ENCODE measurements at places on chromosomes 1 and 21.

DNA sequence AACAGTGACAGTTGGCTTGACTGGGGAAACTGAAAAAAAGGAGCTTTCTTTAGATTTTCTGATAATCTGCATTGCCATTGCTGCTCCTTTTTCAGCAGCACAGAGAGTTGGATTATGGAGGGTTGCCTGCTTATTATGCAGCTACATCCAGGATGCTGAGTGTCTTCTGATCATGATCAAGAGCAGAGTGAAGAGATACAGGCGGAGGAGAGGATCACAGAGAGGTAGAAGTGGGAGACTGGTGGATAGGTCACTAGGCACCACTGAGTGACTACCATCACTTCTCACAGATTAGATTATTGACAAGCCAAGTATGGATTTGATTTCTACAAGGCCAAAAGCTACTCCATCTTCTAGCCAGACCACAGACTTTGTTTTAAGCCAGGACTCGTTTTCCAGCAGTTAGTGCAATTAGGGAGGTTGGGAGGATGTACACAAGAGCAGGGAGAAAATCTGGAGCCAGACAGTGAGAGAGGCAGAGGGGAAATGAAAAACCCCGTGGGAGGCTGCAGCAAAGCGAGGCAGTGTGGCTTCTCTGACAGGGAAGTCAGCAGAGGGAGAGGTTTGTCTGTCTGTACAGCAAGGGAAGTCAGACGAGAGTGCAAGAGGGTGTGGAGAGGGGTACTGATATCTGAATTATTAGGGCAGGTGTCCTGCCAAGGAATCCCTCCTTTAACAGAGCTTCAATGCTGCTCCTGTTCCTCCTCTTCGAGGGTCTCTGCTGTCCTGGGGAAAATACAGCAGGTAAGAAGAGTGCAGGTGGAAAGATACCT lies at the start of gene CD1E:
Gene CD1E (plus strand): TSS at position 592 of the 773 bp plus-strand sequence. CDS start 95 bp downstream, at position 687.
- DNase-seq: no peak

DNA sequence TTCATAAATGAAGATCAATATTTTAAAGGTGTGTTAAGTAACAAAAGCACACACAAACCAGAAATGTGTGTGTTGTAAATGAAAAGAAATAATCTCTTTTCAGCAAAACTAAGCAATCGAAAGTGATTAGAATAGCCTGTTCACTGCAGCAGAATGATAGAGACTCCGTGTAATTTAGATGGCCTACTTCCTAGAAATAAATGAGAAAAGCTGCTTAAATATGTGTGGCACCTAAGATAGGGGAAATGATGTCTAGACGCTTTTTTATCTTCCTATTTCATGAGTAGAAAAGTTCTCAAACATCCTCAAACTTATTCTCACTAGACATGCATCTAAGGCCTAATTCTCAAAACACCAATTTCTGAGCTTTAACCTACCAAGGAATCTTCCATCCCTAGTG lies 124.7 kb upstream of the BRINP3 start:
- DNase-seq: no peak

DNA sequence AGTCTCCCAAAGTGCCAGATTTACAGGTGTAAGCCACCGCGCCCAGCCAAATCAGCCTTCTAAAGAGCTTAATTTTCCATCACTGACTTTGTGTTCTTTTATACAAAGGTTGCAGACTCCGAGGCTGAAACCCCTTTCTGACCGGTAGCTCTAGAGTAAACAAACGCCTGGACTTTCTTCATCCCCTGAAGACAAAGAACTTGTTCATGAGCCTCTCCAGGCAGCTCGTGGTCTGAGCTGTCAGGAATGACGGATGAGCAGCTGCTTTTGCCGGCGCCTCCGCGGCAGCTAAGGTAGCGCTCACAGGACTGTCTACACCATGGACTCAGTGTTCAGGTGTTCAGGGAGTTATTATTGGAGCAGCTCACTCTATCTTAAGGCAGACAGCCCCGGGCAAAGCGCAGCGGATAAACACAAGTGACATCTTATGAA lies 128.5 kb upstream of the ERRFI1 start:
- DNase-seq: no peak

DNA sequence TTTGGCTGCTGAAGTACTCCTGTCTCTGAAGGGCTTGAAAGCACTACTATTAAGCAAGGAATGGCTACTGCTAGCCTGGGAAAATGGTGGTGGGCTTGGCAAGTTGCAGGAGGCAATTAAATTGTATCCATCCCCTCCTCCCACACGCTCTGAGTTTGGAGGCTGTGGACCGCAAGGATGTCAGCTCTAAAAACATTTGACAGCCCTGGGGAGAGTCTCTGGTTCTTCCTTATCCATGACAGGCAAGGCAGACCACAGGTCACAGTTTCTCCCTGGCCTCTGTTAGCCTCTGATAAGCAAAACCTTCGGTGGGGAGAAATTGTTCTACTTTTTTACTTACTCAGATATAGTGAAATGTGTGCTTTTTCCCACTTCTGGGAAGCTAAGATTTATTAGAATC lies 46.6 kb downstream of the S1PR1 start:
- DNase-seq: no peak

- DNase-seq: no peak
Measured at GRCh38 chr1:102834688-102835320, 273.5 kb downstream of the COL11A1 start.

All from stimulated activated CD4-positive, alpha-beta T cell treated with anti-CD3 and anti-CD28 coated beads, Interleukin-4, amount 100 ng/mL, for 4 hours (primary cell).